ENCODE measurements at places on chromosomes 13 and 19.

GRCh38 chr13:25541434-25542123, 169.8 kb downstream of the ATP8A2 start:
- DNase-seq, result no peak

DNA sequence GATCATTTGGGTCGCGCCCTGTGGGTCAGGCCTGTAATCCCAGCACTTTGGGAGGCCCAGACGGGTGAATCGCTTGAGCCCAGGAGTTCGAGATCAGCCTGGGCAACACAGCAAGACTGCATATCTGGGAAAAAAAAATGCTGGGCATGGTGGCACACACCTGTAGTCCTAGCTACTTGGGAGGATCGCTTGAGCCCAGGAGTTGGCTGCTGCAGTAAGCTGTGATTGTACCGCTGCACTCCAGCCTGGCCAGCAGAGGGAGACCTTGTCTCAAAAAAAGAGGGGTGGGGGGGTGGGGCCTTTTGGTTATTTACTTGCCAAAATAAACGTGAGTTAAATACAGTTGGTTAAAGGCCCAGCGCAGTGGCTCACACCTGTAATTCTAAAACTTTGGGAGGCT, 9.8 kb upstream of the ZNF544 start:
- DNase-seq, result no peak

DNA sequence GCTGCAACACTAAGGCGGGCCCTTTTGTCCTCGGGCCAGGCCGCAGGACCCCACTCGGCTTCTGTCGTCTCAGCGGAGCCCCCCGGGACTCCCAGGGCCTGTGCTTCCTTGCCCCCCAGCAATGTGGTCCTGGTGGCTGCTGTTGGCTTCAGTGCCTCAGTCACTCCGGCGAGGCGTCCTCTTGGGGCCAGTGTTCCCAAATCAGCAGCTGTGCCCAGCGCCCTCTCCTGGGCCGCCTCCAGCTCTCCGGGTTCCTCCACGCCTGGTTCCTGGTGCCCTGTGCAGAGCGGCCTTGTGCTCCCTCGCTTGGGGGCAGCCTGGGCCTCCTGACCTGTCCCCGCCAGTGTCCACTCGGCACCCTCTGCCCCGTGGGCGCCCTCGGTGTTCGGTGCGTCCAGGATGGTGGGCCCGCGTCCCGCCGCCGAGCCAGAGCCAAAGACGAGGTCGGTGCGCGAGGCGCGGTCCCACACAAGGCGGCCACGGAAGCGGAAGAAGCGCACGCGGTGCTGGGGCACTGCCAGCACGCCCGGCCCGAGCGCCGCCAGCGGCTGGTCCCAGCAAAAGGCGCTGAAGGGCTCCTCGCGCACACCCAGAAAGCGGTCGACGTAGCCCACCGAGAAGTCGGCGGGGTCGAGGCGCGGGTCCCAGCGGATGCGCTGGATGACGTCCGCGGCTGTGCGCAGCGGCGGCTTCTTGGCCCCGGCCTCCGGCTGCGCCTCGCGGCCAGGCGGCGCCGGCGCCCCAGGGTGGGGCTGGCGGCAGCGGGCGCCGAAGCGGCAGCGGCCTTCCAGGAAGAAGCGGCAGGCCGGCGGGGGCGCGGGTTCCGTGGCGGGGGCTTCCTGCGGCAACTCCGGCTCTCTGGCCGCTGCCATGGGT, 685 bp downstream of the LENG9 start:
- peak; percentile 61 for DNase-seq

DNA sequence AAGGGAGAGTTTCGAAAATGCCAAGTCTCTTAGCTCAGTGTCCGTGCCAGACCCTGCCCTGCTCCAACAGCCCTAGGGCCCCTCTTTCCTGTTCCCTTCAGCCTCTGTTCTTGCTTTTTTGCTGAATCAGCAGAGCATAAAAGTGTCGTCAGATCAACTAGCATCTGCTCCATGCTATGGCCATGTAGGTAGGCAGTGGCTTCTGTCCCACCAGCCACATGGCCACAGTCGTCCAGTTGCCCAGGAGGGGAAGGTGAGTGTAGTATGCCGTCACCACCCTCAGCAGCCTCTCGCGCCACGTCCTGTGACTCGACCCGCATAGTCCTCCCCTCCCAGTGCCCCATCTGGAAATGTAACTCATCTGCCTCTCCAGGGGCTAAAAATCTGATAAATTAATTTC, 50.9 kb upstream of the ATP11A start:
- DNase-seq, result no peak

DNA sequence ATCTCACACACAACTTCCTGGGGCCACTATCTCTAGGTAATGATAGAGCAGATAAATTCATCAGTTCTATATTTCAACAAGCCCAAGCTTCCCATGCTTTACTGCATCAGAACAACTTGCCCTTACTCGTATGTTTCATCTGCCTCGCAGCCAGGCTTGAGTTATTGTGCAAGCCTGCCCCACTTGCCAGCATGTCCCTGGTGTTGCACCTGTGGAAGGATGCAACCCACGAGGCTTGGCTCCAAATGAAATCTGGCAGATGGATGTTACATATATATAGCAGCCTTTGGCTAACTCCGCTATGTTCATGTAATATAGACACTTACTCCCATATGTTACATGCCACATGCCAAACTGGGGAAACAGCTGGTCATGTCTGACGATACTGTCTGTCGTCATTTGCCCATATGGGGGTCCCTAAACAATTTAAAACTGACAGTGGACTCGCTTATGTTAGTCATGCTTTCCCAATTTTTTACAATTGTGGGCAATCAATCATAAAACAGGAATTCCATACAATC, 6.2 kb downstream of the ERVK3-1 start:
- no peak for DNase-seq

DNA sequence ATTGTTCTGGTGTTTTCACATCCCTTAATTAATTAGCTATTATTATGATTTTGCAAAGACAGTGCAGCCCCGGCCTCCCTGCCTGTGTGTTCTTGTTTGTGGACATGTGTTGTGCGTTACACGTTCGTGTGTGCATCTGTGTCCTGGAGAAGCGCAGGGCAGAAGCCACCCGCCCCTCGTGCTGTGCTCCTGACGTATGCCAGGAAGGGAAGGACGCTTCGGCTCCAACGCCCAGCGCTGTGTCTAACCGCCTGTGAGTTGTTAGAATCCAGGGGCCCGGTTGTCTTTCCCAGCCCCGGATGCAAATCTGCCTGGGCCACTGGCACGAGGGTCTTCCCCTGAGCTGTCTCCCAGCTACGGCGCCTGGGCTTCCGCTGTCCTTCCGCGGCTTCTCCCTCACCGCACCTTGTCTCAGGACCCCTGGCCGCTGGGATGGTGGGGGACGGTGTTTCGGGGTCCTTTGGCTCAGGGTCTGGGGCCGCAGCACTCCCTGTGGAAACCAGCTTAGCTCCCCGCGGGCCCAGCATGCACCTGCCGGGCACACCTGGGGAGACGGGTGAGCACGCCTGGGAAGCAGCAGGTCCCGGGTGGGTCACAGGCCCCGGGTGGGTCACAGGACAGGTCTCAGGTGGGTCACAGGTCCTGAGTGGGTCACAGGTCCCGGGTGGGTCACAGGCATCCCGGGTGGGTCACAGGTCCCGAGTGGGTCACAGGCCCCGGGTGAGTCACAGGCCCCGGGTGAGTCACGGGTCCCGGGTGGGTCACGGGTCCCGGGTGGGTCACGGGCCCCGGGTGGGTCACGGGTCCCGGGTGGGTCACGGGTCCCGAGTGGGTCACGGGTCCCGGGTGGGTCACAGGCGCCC, 51.5 kb downstream of the GAS6 start:
- no peak for DNase-seq

GRCh38 chr13:36806102-36806501, 12.9 kb upstream of the RFXAP start:
- DNase-seq, result no peak

DNA sequence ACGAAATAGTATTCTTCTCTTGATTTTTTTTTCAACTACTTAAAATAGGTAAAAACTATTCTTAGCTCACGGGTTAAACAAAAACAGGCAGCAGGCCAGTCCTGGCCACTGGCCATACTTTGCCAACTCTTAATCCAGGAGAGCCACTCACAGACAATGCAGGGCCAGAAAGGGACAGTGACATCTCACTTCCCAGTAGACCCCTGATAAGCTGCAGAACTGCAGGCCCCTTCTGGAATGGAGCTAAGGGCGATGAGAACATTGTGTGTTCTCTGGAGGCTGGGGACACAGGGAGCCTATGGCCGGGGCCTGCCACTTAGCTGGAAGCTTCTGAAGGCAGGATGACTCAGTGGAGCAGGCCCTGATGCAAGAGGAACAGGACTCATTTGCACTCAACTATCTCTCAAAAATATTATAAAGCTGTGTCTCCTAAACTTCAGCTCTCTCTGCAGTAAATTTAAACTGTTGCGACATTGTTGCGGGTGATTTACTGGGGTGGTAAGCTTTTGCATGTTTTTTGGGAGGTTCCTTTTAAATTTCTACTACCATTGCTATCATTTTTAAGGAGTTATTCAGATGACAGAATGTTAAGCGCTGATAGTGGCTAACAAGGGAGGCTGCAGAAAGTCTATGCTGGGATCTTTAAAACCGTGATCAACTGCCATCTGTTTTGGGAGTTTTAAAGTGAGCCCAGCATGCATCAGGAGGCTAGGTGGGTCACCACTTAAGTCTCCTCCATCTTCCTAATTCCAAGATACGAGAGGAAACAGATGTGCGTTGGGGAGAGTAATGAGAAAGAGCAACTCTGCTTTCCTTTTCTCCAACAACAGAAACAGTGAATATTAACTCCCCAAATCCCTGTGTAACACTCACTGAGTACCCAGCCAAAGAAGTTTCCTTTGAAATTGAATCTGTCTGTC, 33.2 kb upstream of the KATNAL1 start:
- peak; percentile 80 for DNase-seq

DNA sequence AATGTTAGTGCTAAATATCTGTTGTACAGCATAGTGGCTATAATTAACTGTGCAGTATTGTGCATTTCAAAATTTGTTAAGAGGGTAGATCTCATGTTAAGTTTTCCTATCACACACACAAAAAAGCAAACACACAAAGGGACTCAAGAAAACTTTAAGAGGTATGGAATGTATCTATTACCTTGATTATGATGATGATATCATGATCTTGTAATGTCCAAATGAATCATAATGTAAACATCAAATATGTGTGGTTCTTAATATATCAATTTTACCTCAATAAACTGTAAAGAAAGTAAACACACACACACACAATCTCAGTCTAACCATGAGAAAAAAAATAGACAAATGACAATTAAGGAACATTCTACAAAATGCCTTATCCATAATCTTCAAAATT, 934.6 kb downstream of the SLITRK1 start:
- DNase-seq, result no peak
